LoVo (cell line): ENCODE measurements at places on chromosomes 4 and X.

GRCh38 chr4:76445911-76446310, 10.9 kb downstream of the SHROOM3 start:
- no peak for DNase-seq

GRCh38 chr4:55347610-55348228, 1.7 kb downstream of the SRD5A3 start:
- no peak for DNase-seq

DNA sequence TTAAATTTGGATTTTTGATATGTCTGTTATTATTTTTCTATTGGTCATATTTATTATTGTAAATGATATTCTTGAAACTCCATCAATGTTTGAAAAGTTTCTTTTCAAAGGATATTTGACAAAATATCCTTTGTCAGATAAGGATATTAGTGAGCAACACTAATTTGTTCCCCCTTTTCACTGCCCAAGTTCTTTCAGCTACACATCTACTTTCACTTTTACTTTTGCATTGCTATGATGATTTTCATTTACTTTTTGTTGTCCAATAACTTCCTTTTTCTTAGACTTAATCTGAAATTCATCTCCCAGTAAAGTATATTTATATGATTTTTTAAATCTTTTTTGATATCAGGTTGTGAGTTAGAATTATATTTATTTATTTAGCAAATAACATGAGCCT, 542.3 kb upstream of the ADGRL3 start:
- DNase-seq: no peak

GRCh38 chrX:34119122-34119521, 13.0 kb downstream of the FAM47A start:
- DNase-seq: no peak

- DNase-seq: no peak
Observed at GRCh38 chr4:89055157-89056080, 1.6 kb downstream of the FAM13A start.

GRCh38 chr4:171017593-171017992, 795.6 kb upstream of the GALNTL6 start:
- no peak for DNase-seq

- DNase-seq: no peak
Observed at GRCh38 chr4:40395908-40396793, 61.0 kb downstream of the CHRNA9 start.

DNA sequence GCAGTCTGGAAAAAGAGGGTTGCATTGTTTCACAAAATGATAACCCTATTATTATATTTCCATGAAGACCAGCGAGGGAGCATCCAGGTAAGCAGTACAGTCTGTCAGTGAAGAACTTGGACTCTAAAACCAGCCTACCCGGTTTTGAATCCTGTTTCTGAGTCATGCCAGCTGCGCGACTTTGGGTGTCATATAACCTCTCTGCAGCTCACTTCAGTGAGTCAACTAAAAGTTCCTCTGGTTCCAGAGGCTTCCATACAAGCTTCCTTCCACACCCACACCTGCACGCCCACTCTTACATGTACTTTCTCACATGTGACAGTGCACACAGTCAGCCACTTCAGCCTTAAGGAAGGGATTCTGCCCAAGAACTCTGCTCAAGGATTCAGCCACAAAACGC, 49.8 kb upstream of the PRPS2 start:
- DNase-seq: peak; percentile 1

- no peak for DNase-seq
Observed at GRCh38 chrX:103396186-103396585, 19.8 kb downstream of the BEX3 start.

- DNase-seq: no peak
Observed at GRCh38 chr4:3322059-3322550, 29.3 kb downstream of the RGS12 start.

DNA sequence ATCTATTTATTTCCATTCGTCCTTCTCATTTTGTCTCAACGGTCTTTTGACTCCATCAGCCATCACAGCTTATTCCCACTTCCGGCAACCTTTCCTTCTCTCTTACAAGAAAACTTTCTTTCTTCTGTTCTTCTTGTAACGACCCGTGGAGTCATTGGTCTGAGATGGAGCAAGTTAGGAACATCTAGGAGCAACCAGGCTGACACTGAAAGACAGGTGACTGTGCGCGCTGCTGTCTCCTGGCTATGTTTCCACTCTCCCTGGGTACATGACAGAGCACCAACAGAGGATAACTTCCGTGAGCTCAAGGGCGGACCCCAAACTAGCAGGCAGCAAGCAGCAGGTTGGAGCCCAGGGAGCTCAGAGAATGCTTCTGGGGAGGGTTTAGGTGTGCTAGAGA, 2.5 kb downstream of the FGF5 start:
- no peak for DNase-seq

GRCh38 chrX:44675362-44676024, 132.8 kb upstream of the FUNDC1 start:
- DNase-seq: peak; percentile 30

DNA sequence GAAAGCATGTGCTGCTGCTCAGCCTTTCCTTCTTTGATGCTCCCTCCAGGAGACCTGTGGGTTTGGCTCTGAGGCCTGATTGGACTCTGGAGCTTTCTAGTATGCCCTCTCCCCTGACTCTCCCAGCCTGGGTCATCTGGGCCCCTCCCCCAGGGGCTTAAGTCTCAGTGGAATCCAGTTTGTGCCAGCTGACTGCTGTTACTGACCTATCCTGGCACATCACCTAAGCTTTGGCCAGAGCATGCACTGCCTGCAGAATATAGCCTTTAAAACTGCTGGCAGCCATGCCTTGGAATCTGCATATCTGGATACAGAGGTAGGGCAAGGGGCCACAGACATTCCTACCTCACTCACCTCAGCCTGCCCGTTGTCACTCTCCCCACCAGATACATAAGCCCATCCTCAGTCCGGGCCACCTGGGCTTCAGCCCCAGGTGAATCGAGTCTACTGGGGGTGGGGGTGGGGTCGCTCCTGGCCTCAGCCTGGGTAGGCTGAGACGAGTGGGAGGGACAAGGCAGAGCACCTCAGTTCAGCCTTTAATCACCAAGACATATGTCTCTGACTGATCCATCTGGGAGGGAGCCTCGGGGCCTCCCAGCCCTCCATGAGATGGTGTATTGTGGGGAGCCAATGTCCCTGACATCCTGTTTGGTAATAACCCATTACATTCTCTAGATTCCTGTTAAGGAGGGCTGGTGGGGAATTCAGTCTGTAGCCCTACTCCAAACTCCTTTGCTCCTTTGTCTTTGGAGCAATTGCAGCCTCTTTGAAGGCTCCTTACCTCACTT, 61.2 kb downstream of the STARD8 start:
- DNase-seq: no peak

- DNase-seq: no peak
Observed at GRCh38 chr4:34412233-34412632, 1832.1 kb downstream of the ARAP2 start.

GRCh38 chr4:67700116-67700737, 728 bp downstream of the UBA6 start:
- DNase-seq: no peak
